Activated CD8-positive, alpha-beta memory T cell treated with anti-CD3 and anti-CD28 coated beads, Interleukin-2, amount 50 U/mL, for 4 hours (primary cell): ENCODE measurements at places on chromosomes 7 and 10.

DNA sequence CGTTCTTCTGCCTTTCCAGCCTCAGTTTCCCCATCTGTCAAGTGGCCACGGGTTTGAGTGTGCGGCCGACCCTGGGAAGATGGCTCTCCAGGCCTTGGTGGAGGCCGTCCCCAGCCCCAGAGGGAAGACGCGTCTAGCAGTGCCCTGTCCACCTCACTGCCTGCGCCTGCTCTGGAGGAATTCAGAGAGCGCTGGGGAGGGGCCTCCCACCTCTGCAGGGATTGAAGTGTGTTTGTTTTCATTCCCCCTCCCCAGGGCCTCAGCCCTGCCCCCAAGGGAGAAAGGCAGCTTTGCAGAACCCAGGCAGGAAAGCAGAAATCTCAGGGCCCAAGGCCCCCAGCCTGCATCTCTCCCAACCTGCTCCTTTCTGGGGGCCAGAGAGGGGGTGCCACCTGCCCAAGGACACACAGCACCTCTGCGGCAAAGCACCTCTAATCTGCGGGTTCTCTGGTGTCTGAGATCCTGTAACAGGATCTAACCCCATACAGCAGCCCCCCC, 91.0 kb downstream of the MICALL2 start:
- no peak for DNase-seq

DNA sequence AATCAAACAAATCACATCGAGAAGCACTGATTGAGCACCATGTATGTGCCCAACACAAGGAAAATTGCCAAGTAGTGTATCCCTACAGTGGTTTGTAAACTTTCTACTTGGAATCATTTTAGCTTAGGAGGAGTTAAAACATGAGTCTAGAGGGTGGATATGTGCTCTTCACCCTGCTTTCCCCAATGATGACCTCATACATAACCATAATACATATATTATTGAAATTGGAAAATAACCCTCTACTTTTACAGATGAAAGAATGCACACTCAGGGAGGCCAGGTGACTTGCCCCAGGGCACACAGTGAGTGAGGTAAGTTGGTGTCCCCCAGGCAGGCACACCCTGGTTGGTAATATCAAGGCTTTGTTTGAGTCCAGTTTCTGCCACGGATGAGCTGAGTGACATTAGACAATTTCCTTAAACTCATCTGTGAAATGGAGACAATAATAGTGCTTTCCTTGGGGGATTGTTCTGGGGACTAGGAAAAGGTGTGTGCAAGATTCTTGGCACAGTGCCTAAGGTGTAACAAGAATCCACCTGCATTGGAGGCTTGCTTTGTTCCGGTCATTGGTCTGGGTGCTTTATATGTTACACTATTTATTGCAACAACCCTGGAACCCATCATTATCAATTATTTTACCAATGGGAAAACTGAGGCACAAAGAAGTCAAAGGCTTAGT, 50.7 kb downstream of the BPGM start:
- DNase-seq, result no peak

DNA sequence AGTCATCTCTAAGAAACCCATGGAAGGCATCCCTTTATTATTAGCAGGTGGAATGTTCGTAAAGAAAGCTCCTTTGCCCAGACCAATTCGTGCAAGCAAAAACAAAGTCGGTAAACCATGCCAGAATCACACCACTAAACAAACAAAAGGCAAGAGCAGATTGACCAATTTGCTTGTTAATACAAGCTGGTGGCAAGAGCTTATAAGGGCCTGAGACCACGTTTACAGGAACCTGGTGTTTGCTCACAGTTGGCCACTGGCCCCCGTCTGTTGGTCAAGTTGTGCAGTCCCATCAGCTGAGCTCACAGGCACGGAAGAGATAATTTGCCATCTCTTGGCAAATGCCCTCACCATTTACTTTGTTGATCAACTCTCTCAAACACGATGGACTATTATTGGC, 342.2 kb upstream of the MKI67 start:
- no peak for DNase-seq

GRCh38 chr7:121330053-121330833, 1.4 kb downstream of the WNT16 start:
- DNase-seq, result no peak

GRCh38 chr10:17375936-17376584, 78.3 kb downstream of the ST8SIA6 start:
- DNase-seq, result peak; percentile 23

GRCh38 chr10:99461230-99461629, 30.8 kb upstream of the GOT1 start:
- no peak for DNase-seq

- DNase-seq, result no peak
These were observed 291.9 kb downstream of the PARD3 start for GRCh38 chr10:34523017-34523767.

- DNase-seq, result no peak
These were observed 138.3 kb downstream of the JCAD start for GRCh38 chr10:29921071-29921446.

- DNase-seq, result no peak
These were observed 111.2 kb upstream of the ARHGAP21 start for GRCh38 chr10:24834869-24835268.

- no peak for DNase-seq
These were observed 366.5 kb upstream of the KLF6 start for GRCh38 chr10:4151466-4151865.
